ENCODE measurements at places on chromosomes 12 and 14.

- no peak for DNase-seq
These were observed 117.3 kb upstream of the MYF6 start for GRCh38 chr12:80590085-80590484.

DNA sequence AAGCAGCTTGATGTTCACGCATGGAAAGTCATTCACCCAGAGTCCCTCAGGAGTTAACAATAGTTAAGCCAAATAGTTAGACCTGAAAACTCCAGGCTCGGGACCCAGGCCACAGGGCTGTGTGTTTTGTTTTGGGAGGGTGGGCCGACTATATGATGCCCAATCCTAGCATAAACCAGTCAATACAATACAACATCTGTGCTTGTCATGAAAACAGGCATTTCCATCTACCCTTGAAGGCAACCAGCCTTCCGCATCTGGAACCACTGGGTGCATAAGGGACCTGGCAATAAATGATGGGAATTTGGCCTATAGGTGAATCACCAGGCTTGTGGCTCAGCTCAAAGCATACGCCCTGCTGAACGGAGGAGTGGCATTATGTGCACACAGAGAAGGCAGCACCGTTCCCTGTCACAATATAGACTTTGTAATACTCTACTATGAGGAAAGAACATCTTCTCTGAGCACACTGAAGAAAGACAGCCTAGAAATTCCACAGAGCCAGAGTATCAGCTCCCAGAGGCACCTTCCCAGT is 91.0 kb upstream of the FOXN3 start:
- no peak for DNase-seq

DNA sequence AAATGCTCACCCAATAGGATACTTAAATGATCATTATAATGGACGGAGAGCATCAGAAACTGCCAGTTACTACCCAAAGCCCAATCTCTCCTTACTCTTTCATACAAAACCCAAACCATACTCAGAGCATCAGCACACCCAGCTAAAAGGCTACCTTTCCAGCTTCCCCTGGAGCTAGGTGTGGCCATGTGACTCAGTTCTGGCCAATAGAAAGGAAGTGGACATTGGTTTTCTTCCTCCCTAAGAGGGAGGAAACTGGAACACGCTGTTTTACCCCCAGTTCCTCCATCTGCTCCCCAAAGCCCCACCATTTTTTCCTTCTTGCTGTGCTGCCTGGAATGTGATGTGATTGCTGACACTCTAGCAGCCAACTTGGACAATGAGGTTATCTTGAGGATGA is 50.7 kb downstream of the SCARB1 start:
- DNase-seq, result no peak

DNA sequence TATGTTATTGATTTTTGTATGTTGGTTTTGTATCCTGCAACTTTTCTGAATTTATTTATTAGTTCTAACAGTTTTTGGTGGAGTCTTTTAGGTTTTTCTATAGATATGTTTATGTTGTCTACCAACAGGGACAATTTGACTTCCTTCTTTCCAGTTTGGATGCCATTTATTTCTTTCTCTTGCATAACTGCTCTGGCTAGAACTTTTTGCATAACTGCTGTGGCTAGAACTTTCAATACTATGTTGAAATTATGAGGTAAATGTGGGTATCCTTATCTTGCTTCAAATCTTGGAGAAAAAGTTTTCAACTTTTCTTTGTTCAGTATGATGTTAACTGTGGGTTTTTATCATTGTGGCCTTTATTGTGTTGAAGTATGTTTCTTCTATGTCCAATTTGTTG is 39.9 kb upstream of the PLBD1 start:
- no peak for DNase-seq

- no peak for DNase-seq
These were observed 14.6 kb downstream of the C14orf132 start for GRCh38 chr14:96053600-96054381.

Data from B cell (primary cell).